K562 (cell line): ENCODE measurements at places on chromosomes 1 and 21. TPM values are rescaled to one million over a fixed set of nuclear protein-coding genes. Genes with fewer than 3 reads are reported as not detected.

The ST6GALNAC3 gene
- total RNA-seq = 0.29 and 0.31 TPM in 2 replicates

DNA sequence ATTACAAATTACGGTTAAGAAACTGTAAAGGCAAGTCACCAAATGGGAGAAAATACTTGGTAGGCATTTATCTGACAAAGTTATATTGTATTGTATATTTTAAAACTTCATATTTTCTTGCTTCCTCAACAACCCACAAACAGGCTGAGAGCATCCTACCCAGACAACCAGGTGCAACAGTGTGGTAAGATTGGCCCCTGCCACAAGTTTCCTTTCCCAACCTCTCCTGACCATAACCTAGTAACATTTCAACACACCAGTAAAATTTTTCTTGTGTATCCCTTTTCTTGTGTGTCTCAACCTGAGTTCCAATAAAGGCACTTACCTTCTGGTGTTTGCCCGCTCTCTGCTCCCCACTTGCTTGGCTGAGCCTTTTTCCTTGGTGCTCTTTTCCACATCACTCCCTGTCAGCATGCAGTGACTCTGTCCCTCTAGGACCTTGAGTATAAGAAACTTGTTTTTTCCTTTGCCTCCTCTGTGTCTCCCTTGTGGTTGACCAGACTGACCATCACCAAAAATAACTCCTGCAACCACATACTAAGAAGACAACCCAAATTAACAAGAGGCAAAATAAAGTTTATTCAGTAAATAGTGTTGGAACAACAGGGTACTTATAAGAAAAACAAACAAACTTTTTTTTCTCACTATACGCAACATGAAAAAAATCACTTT is 40.9 kb downstream of the FCRL3 start:
- H3K4me1 ChIP-seq = no peaks in the 10 kb centered on the region
- H3K4me3 ChIP-seq = no peak overlapping the region
- no peak overlapping the region for H3K27ac ChIP-seq
- DNase-seq = no peak
- H3K27me3 ChIP-seq = no peaks in the 10 kb centered on the region
- H3K36me3 ChIP-seq = no peaks in the 10 kb centered on the region

DNA sequence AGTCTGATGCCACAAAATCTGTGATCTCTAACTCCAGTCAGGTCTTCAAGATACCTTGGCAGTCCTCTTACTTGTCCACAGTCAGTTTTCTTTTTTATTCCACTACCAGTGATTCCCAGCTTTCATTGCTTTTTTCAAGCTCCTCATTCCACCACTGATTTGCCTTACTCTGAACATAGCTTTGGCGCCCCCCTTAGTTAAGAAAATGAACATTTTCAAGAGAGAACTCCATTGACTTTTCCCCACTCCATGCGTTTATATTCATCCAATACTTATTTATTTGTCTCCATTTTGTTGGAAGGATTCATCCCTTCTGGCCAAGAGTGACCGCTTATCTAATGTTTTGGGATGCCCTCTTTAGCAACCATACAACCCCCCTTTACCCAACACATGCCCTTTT is 33.9 kb upstream of the IPO9 start:
- H3K27me3 ChIP-seq = no peaks in the 10 kb centered on the region
- H3K4me1 ChIP-seq = no peaks in the 10 kb centered on the region
- H3K27ac ChIP-seq = no peak overlapping the region
- DNase-seq = peak; percentile 36
- H3K36me3 ChIP-seq = peaks cover 7% of the 10 kb centered on the region; the same call in 1 of the 3 replicates

DNA sequence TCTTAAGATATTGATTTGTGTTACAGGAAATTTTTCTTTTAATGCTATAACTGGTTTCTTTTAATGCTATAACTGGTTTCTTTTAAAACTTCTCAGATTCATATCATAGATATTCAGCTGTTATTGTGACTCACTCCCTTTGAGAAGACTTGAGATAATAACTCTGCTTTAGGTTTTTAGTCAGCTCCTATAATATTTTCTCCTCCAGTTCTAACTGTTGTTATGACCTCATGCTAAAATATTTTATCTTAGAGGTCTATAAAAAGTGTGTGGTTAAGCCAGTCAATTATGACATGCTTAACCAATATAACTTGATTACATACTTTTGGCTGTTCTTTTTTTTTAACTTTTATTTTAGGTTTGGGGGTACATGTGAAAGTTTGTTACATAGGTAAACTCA is 280.2 kb downstream of the PTGER3 start:
- no peaks in the 10 kb centered on the region for H3K36me3 ChIP-seq
- no peak overlapping the region for H3K27ac ChIP-seq
- no peaks in the 10 kb centered on the region for H3K4me1 ChIP-seq
- DNase-seq = no peak
- no peaks in the 10 kb centered on the region for H3K27me3 ChIP-seq

- H3K4me3 ChIP-seq = no peak overlapping the region
- no peaks in the 10 kb centered on the region for H3K36me3 ChIP-seq
Observed at GRCh38 chr1:1929639-1930545, 10.8 kb upstream of the TMEM52 start.

The PCSK9 gene
- total RNA-seq = 58.6 and 66.9 TPM in 2 replicates

The NCAM2 gene
- total RNA-seq = 52.8 and 54.5 TPM in 2 replicates

GRCh38 chr1:94535095-94535494 is 6.5 kb downstream of the F3 start:
- no peak overlapping the region for H3K27ac ChIP-seq
- H3K4me3 ChIP-seq = no peak overlapping the region
- no peak for DNase-seq

GRCh38 chr1:7679159-7679872 is 91.8 kb upstream of the VAMP3 start:
- DNase-seq = no peak
- no peak overlapping the region for H3K27ac ChIP-seq
- peaks cover 94% of the 10 kb centered on the region for H3K27me3 ChIP-seq
- H3K4me1 ChIP-seq = peaks cover 18% of the 10 kb centered on the region
- H3K36me3 ChIP-seq = no peaks in the 10 kb centered on the region

The LENEP gene
- 0.56 TPM in 1 of 2 replicates, not detected in the other for total RNA-seq

- DNase-seq = no peak
- no peaks in the 10 kb centered on the region for H3K36me3 ChIP-seq
- no peak overlapping the region for H3K27ac ChIP-seq
- H3K4me1 ChIP-seq = peaks cover 8% of the 10 kb centered on the region; the same call in 1 of the 3 replicates
- H3K4me3 ChIP-seq = no peak overlapping the region
Observed at GRCh38 chr1:59446257-59446901, 149.5 kb downstream of the FGGY start.

The LCE2A gene
- total RNA-seq = not detected in 2 replicates

The LEFTY2 gene
- total RNA-seq = not detected in 2 replicates

The RPE65 gene
- not detected in 2 replicates for total RNA-seq

DNA sequence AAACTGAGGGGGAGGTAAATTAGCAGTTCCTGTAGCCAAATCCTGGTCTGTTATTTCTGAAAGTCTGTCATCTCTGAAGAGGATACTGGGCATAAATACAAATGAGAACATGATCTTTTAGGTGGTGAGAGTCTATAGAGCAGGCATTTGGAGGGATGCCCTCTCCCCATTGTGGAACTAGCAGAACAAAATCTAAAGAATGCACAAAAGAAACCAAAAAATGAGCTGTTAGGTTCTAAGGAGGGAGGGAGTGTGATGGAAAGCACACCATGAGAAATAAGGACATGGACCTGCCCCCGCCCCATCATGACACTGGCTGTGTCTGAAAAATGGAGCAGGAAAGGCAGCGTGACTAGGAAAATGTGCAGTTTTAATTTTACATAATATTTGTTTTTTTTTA is 262.0 kb downstream of the KIF26B start:
- DNase-seq = no peak
- no peak overlapping the region for H3K27ac ChIP-seq
- no peaks in the 10 kb centered on the region for H3K4me1 ChIP-seq
- H3K27me3 ChIP-seq = peaks cover 71% of the 10 kb centered on the region

- peaks cover 4% of the 10 kb centered on the region; the same call in 1 of the 2 replicates for H3K4me1 ChIP-seq
- DNase-seq = no peak
- H3K27me3 ChIP-seq = peaks cover 39% of the 10 kb centered on the region
- no peak overlapping the region for H3K4me3 ChIP-seq
- no peaks in the 10 kb centered on the region for H3K36me3 ChIP-seq
Observed at GRCh38 chr21:43571976-43572375, 87.3 kb downstream of the HSF2BP start.

GRCh38 chr1:44489481-44489880 is 84.4 kb downstream of the RNF220 start:
- H3K36me3 ChIP-seq = no peaks in the 10 kb centered on the region
- no peak for DNase-seq
- H3K27ac ChIP-seq = no peak overlapping the region
- H3K27me3 ChIP-seq = peaks cover 12% of the 10 kb centered on the region; the same call in 2 of the 3 replicates

DNA sequence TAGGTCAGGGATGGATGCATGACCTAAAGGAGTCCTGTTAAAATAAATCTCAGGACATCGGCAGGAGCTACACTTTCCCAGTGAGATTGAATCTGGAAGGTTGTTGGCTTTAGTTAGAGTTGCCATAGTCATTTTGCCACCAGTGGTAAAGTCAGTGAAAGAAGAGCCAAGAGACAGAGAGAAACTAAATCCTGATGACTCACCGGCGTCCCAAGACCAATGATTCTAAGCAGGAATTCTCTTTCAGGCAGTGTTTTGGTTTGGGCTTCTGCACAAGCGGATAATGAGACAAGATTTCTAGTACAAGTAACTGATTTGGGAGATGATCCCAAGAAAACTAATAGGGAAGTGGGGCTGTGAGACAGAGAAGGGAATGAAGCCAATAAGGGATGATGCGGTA is 88.8 kb upstream of the ETS2 start:
- H3K27ac ChIP-seq = no peak overlapping the region
- no peaks in the 10 kb centered on the region for H3K36me3 ChIP-seq
- no peaks in the 10 kb centered on the region for H3K4me1 ChIP-seq
- no peak for DNase-seq
- H3K4me3 ChIP-seq = no peak overlapping the region

- no peaks in the 10 kb centered on the region for H3K36me3 ChIP-seq
- H3K27me3 ChIP-seq = no peaks in the 10 kb centered on the region
- no peaks in the 10 kb centered on the region for H3K4me1 ChIP-seq
Observed at GRCh38 chr1:80113168-80114038, 1106.9 kb upstream of the ADGRL4 start.

- no peak overlapping the region for H3K27ac ChIP-seq
- no peaks in the 10 kb centered on the region for H3K36me3 ChIP-seq
- no peak overlapping the region for H3K4me3 ChIP-seq
- H3K4me1 ChIP-seq = no peaks in the 10 kb centered on the region
- no peak for DNase-seq
Observed at GRCh38 chr1:47013293-47013692, 10.2 kb upstream of the CYP4X1 start.

DNA sequence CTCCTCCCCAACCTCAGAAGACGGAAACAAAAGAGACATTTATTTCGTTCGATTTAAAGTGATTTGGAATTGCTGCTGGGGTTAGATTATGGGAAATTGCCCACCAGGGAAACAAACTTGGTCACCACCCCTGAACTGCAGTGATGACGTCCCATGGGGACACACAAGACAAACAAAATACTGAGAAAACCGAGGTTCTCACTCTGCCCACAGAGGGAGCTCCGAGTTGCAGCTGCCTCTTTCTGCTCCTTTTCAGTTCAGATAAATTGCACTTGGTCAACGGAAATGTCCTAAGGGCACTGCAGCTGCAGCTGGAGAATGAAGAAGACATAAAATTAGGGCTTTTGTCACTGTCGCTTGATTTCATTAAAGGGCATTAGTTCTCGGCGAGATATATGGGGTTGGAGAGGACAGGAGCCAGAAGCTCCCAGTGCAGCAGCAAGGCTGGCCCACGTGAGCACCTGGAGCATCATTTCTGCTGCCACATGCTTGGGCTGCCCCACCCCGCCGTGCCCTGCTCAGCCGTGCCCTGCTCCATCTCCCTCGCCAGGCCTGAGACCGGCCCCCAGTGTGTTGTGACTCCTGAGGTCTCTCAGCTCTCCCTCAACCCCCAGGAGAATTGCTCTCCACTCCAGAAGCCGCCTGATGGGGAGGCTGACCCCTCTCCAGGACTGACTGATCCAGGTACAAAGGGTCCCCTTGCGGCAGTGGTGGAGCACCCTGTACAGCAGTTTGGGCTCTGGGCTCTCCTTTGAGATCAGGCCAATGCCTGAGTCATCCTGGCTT is 231.7 kb upstream of the AJAP1 start:
- no peak overlapping the region for H3K27ac ChIP-seq
- H3K36me3 ChIP-seq = no peaks in the 10 kb centered on the region
- no peak for DNase-seq
- H3K27me3 ChIP-seq = no peaks in the 10 kb centered on the region
- H3K4me1 ChIP-seq = no peaks in the 10 kb centered on the region

The TMEM125 gene
- 0.45 TPM in 1 of 2 replicates, not detected in the other for total RNA-seq

DNA sequence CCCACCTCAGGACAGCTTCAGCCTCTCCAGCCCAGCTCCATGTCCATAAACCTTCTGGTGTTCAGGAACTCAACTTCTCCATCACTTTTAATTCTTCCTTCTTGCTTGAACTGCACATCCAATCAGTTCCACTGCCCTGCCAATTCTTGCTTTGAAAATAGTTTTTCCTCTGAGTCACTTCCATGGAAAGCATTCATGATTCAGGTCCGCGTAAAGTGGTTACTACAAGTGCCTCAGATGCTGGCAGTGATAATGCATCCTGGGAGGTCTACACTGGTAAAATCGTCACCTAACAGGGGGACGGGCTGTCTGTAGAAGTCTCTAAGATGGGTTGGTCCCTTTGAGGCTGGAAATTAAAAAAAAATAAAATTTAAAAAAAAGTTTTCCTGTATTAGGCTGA is 25.9 kb upstream of the RCAN1 start:
- H3K27ac ChIP-seq = no peak overlapping the region
- H3K27me3 ChIP-seq = peaks cover 17% of the 10 kb centered on the region
- H3K4me3 ChIP-seq = no peak overlapping the region
- peaks cover 11% of the 10 kb centered on the region for H3K4me1 ChIP-seq
- no peaks in the 10 kb centered on the region for H3K36me3 ChIP-seq

The BEND5 gene
- total RNA-seq = not detected in 2 replicates

The PGBD5 gene
- total RNA-seq = 0.20 and 0.31 TPM in 2 replicates

The RHOU gene
- 0.04 and 0.07 TPM in 2 replicates for total RNA-seq

GRCh38 chr1:93447481-93448291 is at the start of gene FNBP1L:
TSS of gene FNBP1L (plus strand) at chr1:93448118. CDS start at chr1:93448282, 164 bp downstream.
- H3K36me3 ChIP-seq = no peaks in the 10 kb centered on the region
- H3K4me3 ChIP-seq = peak within 1 kb of the TSS; percentile 89
- peak within 1 kb of the TSS; percentile 77 for H3K27ac ChIP-seq
- DNase-seq = peak; percentile 91

The OR2T11 gene
- total RNA-seq = not detected in 2 replicates

GRCh38 chr1:23543707-23544443 is 12.8 kb upstream of the E2F2 start:
- H3K27me3 ChIP-seq = no peaks in the 10 kb centered on the region
- H3K27ac ChIP-seq = no peak overlapping the region
- H3K36me3 ChIP-seq = no peaks in the 10 kb centered on the region
- DNase-seq = no peak
- H3K4me3 ChIP-seq = no peak overlapping the region

The AIM2 gene
- total RNA-seq = 0.22 TPM in 1 of 2 replicates, not detected in the other

DNA sequence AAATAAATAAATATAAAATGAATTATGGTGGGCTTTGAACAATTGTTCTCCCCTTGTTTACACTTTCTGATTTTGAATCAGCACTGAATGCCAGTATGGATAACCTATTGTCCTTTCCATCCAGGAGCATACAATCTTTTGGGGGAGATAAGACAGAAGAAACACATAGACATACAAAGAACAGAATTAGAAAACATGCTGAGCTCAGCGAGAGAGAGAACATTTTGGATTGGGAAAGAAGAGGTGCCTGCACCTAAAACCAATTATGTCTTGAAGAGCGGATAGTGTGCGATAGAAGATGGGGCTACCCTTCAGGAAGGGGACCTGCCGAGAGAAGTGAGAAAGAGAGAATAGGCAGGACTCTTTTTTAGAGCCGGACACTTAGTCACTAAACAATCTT is 6.6 kb downstream of the PGM1 start:
- no peaks in the 10 kb centered on the region for H3K36me3 ChIP-seq
- H3K4me3 ChIP-seq = no peak overlapping the region
- H3K27me3 ChIP-seq = peaks cover 6% of the 10 kb centered on the region
- no peaks in the 10 kb centered on the region for H3K4me1 ChIP-seq
- no peak overlapping the region for H3K27ac ChIP-seq

The MMP23B gene
- 0.38 and 1.3 TPM in 2 replicates for total RNA-seq
